CD4-positive, alpha-beta T cell treated with Interleukin-2 at 100 ng/mL for 4 hours (primary cell): ENCODE measurements at places on chromosomes 11 and 22.

- DNase-seq = no peak
Measured at GRCh38 chr11:92770419-92770818, 199.0 kb upstream of the MTNR1B start.

DNA sequence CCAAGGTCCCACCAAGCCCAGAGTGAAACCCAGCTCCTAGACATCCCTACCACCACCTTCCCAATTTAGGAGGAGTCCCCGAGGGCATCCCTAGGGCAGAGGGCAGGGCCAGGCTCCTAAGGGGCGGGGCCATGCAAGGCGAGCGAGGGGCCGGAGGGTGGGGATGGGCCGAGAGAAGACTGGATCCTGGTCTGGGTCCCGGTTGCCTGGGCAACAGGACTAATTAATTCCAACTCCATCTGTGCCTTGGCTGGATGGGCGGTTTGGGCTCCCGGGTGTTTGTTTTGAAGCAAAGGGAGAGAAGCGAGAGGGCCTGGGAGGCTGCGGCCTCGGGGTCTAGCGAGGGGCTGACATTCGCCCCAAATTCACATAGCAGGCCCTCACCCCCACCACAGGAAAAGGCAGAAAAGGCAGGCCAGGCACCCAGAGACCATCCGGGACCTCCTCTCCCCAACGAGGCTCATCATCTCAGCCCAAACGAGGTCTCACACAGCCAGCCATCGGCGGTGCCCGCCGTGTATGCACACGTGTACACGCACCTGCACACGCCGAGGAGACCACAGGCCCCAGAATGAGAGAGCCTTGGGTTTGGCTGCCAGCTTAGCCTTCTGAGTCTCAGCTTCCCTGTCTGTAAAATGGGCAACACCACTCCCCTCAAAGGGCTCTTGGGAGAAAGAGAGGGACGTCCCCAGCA, 23.9 kb downstream of the ELFN2 start:
- DNase-seq = no peak

GRCh38 chr11:115623021-115623451, 118.8 kb upstream of the CADM1 start:
- no peak for DNase-seq

DNA sequence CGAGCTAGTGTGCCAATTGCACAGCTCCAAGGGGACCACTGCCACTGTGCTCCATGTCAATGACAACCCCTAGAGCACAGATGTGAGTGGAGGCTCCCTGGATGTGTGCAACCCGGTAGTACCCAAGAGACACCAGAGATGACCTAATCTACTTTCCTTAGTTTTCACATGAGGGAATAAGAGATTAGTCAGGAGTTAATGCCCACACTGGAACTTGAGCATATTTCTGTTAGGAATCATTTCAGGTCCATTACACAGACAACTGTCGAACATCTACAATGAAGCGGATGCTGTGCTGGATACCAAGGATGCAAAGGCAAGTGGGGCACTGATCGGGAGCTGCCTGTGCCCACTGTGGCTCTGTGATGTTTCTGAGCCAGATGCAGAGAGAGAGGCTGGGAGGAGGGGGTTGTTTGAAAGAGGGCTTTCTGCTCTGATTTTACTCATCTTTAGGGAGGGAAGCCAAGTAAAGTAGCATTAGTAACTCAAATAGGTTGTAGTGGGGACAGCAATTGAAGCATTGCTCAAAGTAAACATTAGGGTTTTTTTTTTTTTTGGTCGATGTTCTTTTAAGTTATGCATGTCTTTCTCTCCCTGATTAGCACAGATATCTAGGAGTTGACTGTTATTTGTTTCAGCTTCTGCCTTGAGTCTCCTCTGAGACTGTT, 82.5 kb upstream of the SORL1-AS1 start:
- DNase-seq = no peak

DNA sequence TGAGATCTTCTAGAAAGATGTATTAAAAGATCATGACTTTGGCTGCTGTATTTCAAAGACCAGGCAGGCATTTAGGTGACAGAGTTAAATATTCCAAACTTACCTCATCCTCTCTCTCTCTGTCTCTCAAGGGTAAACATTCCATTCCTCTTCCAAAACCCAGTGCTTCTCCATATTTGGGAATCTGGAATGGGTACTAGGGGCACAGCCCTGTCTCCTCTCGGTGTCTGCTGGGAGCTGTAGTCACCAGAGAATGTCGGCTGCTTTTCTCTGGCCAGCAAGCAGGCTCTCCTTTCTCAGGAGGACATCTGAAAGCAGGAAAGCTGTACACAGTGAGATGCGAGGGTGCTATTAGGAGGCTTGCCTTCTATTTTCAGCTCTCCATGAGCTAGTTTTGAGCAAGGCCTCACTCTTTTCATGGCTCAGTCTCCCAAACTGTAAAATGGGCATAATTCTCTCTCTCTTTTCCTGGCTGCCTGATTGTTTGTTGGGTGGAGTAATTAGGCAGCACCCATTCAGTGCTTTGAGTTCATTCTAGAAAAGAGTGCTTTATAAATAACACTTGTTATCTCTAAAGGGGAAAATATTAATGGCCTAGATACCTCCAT, 9.3 kb upstream of the PEX26 start:
- no peak for DNase-seq

- no peak for DNase-seq
Measured at GRCh38 chr11:74681686-74682651, 49.3 kb downstream of the CHRDL2 start.

- no peak for DNase-seq
Measured at GRCh38 chr11:96045622-96046456, 121.9 kb upstream of the MTMR2 start.

- DNase-seq = peak; percentile 67
Measured at GRCh38 chr22:42202669-42203068, 67.8 kb downstream of the TCF20 start.

GRCh38 chr11:132988411-132988810, 543.9 kb downstream of the OPCML start:
- no peak for DNase-seq
